ENCODE measurements at places on chromosomes 7 and 10.

DNA sequence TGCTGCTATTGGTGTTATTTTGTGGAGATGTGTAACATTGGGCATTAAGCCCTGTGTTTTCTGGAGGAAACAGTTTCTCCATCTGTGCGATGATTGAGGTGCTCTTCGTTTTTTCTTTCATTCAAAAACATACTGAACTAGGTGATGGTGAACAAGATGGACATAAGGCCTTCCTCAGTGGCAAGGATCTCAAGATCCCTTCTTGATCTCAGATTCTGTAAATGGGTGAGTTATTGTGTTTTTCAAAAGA, 759 bp upstream of the ELAPOR2 start:
- no peak for DNase-seq

DNA sequence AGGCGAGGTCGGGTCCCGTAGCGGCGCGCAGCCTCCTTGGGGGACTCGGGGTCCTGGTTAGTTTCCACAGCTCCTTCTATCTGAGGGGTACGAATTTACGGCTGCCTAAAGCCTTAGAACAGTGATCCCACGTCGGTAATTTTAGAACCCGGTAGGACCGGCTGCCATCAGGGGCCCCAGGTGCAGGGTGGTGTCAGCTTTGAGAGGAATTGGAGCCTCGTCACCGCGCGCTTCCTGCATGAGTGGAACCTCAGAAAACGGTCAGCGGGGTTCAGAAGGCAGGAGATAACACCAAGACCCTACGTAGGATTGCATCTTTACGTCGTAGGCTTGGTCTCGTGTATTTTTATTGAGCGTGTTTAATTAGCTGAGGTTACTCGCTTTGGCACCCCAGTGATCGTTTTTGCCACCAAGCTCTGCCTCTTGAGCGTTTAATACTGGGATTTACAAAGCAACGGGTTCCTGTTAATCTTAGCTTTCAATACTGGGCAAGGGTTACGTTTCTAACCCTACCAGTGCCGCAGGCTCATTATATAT, 443 bp downstream of the RNF32 start:
- DNase-seq, result no peak

DNA sequence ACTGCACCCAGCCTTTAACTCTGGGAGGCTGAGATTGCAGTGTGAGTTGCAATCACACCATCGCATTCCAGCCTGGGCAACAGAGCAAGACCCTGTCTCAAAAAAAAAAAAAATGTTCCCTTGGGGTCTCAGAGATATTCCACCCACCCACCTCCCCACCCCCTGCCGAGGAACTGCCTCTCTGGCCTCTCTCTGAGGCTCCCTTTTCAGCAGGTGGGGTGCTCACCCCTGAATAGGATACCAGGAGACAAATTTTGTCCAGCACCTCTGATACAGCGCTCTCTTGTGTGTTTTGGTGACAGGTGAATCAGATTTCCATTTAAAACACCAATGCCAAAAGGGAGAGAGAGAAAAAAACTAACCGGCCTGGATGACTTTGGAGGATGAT, 92.6 kb upstream of the KIF5B start:
- DNase-seq, result no peak

DNA sequence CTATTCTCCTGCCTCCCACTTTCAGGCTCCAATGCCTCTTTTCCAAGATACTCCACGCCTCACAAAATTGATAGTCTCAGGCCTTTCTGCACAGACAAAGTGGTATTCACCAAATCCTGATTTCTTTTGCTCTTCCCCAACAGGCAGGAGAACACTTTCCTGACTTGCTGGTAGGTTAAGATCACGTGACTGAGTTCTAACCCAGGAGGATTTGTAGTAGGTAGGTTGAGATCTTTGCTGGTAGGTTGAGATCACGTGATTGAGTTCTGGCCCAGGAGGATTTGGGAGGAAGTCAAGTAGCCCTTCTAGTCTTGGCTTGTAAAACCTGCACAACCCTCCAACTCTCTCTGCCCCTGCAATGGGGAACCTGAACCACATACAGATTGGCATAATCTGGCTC, 741.5 kb downstream of the TYW1 start:
- no peak for DNase-seq

DNA sequence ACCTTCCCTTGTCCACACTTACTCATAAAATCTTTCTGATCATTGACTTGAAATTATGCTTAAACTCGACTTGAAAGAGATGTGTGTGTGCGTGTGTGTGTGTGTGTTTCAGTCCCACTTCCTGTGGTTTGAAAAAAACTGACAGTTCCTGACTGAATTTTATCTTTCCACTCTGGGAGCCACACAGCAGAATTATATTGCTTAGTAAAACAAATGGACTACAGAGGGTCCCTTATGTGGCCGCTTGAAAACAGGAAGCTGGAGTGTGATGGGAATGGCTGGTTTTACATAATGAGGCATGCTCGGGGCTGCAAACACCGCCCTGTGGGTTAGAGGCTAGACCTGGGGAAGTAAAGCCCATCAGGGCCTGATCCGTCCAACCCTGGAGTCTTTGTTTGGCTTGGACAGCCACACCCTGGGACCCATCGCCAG, 54.8 kb downstream of the LYZL1 start:
- DNase-seq, result no peak
